ENCODE measurements at places on chromosomes 3 and 15. TPM values are rescaled to one million over a fixed set of nuclear protein-coding genes. Genes with fewer than 3 reads are reported as not detected.

GRCh38 chr3:185716436-185717108 is 108.3 kb downstream of the IGF2BP2 start:
- peak; percentile 18 for DNase-seq

CADPS gene
- 2.9 TPM for polyA plus RNA-seq

GOLGA8K gene
- 0.41 TPM for polyA plus RNA-seq

GRCh38 chr15:68644996-68645395 is 66.2 kb downstream of the CORO2B start:
- no peak for DNase-seq

GRCh38 chr3:14119651-14120050 is 5.0 kb downstream of the CHCHD4 start:
- no peak for DNase-seq
